Renal cortex interstitium (tissue), 15 donors: ENCODE measurements at places on chromosomes 7 and 10.

DNA sequence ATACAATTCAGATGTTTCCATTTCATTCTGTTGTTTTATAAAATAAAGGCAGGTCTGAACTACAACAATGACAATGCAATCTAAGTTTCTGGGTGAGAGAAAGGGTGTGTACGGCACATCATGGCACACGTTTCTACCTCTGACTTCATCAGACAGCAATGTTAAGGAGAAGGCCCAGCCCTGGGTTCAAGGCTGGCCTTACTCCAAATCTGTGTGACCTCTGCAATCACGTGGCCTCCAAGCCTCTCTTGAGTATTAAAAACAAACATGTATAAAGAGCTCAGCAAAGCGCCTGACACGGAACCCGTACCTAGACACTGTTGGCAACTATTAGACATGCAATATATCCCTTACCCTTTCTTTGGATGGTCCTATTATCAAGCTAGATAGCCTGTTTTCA lies 114.1 kb downstream of the LARP4B start:
- DNase-seq: no peak

DNA sequence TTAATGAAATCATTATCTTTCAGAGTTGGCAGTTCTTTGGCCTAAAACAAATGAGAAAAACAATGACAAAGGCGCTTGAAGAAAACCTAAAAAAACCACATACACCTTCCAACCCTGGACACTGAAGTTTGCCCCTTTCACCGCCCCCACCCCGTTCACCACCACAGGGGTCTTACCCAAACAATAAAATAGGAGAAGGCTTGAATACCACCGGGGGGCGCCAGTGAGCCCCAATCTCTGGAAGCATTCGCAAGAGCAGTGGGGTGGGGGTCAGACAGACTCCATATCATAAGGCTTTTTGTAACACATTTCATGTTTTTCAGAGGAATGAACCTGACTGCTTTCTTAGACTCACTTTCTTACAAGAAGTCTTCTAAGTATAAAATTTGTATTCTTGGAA lies 163.6 kb downstream of the PIP4K2A start:
- DNase-seq: no peak

GRCh38 chr7:69832356-69832755 lies 234.1 kb downstream of the AUTS2 start:
- DNase-seq: no peak

- DNase-seq: no peak
Observed at GRCh38 chr10:13658264-13658663, 71.5 kb downstream of the PRPF18 start.

DNA sequence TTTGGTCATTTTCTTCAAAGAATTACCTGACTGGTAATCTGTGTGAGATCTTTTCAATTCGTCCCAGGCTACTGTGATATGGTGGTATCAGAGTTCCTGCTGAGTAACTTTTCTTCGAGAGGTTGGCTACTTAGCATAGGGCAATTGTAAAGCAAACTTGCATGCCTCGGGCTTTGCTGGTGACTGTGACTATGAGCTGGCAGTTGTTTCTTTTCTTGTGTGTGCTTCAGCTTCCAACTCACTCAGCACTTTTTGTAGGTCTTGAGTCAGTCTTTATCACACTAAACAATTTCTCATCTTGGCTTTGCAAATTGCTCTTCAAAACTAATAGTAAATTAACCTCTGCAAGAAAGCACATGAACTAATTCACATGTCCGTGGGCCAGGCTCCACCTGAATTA lies 44.3 kb downstream of the PRR15 start:
- no peak for DNase-seq
